ENCODE measurements at places on chromosomes 3 and 15. TPM values are rescaled to one million over a fixed set of nuclear protein-coding genes. Genes with fewer than 3 reads are reported as not detected.
A peak's percentile ranks its signal among the peaks of the same experiment; 100 is the strongest.

The TNNC1 gene
- total RNA-seq: 0.67 TPM

The TRAT1 gene
- not detected for total RNA-seq

The SLC9C1 gene
- 0.31 TPM for total RNA-seq

The ALPK3 gene
- total RNA-seq: 9.5 TPM

The CKMT1B gene
- 4.4 TPM for total RNA-seq

The CLDN16 gene
- total RNA-seq: not detected

The HEG1 gene
- total RNA-seq: 11.4 TPM

GRCh38 chr3:10817506-10817905 is 1.5 kb downstream of the SLC6A11 start:
- H3K4me1 ChIP-seq: peaks cover 4% of the 10 kb centered on the region
- no peak overlapping the region for H3K27ac ChIP-seq
- H3K36me3 ChIP-seq: no peaks in the 10 kb centered on the region
- H3K27me3 ChIP-seq: peaks cover 68% of the 10 kb centered on the region

GRCh38 chr3:13839253-13839652 is 40.6 kb downstream of the WNT7A start:
- H3K4me1 ChIP-seq: no peaks in the 10 kb centered on the region
- no peaks in the 10 kb centered on the region for H3K27me3 ChIP-seq
- H3K27ac ChIP-seq: no peak overlapping the region
- no peaks in the 10 kb centered on the region for H3K36me3 ChIP-seq
- H3K4me3 ChIP-seq: no peak overlapping the region

DNA sequence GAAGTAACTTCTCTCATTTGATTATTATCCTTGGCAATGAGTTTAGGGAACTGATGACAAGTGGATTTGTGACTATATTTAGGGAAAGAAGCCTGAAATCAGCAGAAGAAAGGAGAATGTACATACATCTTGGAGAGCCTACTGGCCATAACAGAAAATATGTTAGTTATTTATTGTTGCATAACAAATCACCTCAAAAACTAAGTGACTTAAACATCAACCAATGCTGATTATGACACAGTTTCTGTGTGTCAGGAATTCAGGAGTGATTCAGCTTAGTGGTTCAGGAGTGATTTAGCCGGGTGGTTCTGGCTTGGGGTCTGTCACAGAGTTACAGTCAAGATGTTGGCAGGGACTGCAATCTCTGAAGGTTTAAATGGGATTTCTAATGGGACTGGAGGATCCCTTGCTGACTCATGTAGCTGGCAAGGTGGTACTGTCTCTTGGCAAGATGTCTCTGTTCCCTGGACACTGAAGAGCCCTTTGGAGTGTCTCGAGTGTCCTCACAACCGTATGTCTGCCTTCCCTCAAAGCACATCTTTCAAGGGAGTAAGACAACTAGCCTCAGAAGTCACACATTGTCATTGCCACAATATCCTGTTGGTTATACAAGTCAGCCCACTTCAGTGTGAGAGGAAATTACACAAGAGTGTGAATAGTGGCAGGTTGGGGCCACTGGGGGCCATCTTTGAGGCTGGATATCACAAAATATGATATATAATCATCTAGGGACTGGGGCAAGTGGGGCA is 248.9 kb downstream of the SV2B start:
- H3K27ac ChIP-seq: no peak overlapping the region
- no peaks in the 10 kb centered on the region for H3K36me3 ChIP-seq
- DNase-seq: no peak
- no peaks in the 10 kb centered on the region for H3K4me1 ChIP-seq

GRCh38 chr3:182105875-182106274 is 394.1 kb downstream of the SOX2 start:
- DNase-seq: no peak
- no peaks in the 10 kb centered on the region for H3K4me1 ChIP-seq
- H3K4me3 ChIP-seq: no peak overlapping the region

- no peaks in the 10 kb centered on the region for H3K36me3 ChIP-seq
- DNase-seq: peak; percentile 61
These were observed 23.5 kb downstream of the DRD3 start for GRCh38 chr3:114155370-114155821.

GRCh38 chr3:71465371-71466036 is 118.0 kb downstream of the FOXP1 start:
- no peaks in the 10 kb centered on the region for H3K27me3 ChIP-seq
- no peaks in the 10 kb centered on the region for H3K36me3 ChIP-seq
- peaks cover 27% of the 10 kb centered on the region for H3K4me1 ChIP-seq
- no peak overlapping the region for H3K27ac ChIP-seq

GRCh38 chr3:37315669-37316068 is 141.3 kb upstream of the LRRFIP2 start:
- H3K4me1 ChIP-seq: no peaks in the 10 kb centered on the region
- H3K36me3 ChIP-seq: no peaks in the 10 kb centered on the region
- H3K27ac ChIP-seq: no peak overlapping the region

DNA sequence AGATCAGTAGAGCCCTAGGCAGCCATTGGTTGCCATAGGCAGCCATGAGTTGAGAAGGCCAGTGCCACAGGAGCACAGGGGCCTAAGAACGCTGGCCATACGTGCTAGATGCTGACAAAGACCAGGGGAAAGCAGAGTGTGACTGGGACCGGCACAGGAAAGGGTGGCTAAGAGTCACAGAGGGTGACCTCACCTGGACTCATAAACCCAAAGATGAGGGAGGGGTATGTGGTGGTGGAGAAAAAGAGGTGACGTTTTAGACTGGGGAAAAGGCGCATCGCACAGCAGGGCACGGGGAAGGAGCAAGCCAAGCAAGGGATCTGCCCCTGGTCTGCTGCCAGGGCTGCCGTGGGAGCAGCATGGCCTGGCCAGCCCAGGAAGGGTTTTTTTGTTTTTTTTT is 122.5 kb downstream of the VGLL4 start:
- H3K27me3 ChIP-seq: no peaks in the 10 kb centered on the region
- no peak for DNase-seq
- no peaks in the 10 kb centered on the region for H3K36me3 ChIP-seq
- peaks cover 7% of the 10 kb centered on the region for H3K4me1 ChIP-seq
- H3K27ac ChIP-seq: no peak overlapping the region
- H3K4me3 ChIP-seq: no peak overlapping the region

- no peak overlapping the region for H3K4me3 ChIP-seq
- H3K4me1 ChIP-seq: peaks cover 8% of the 10 kb centered on the region
- no peak overlapping the region for H3K27ac ChIP-seq
- DNase-seq: no peak
- H3K27me3 ChIP-seq: no peaks in the 10 kb centered on the region
These were observed 4.5 kb downstream of the THBS1 start for GRCh38 chr15:39585389-39585841.

GRCh38 chr3:89367166-89367565 is 259.7 kb downstream of the EPHA3 start:
- no peaks in the 10 kb centered on the region for H3K36me3 ChIP-seq
- H3K4me3 ChIP-seq: no peak overlapping the region
- no peak for DNase-seq

DNA sequence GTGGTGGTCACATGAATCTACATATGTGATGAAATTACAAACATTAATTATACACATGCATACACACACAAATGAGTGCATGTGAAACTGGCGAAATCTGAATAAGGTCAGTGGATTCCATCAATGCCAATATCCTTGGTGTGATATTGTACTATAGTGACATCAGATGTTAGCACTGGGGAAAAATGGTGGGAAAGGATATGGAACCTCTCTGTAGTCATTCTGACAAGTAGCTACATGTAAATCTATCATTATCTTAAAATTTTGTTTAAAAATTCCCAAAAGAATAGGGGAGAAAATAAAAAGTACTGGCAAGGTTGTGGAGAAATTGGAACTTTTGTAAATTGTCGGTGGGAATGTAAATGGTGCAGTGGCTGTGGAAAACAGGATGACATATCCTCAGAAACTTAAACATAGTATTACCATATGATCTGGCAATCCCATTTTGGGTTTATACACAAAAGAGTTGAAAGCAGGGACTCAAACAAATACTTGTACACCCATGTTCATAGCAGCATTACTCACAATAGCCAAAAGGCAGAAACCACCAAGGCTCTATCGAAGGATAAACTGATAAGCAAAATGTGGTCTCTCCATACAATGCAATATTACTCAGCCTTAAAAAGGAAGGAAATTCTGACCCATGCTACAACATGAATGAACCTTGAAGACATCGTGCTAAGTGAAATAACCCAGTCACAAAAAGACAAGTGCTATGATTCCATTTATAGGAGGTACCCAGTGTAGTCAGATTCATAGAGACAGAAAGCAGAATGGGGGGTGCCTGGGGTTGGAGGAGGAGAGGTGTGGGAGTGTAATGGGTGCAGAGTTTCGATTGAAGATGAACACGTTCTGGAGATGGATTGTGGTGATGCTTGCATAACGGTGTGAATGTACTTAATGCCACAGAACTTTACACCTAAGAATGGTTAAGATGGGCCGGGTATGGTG is 25.3 kb upstream of the HRH1 start:
- no peak overlapping the region for H3K4me3 ChIP-seq
- no peaks in the 10 kb centered on the region for H3K4me1 ChIP-seq
- no peaks in the 10 kb centered on the region for H3K36me3 ChIP-seq
- H3K27me3 ChIP-seq: no peaks in the 10 kb centered on the region
- no peak overlapping the region for H3K27ac ChIP-seq
- DNase-seq: no peak
